ENCODE measurements at places on chromosomes 12 and 14. TPM values are rescaled to one million over a fixed set of nuclear protein-coding genes. Genes with fewer than 3 reads are reported as not detected.

DNA sequence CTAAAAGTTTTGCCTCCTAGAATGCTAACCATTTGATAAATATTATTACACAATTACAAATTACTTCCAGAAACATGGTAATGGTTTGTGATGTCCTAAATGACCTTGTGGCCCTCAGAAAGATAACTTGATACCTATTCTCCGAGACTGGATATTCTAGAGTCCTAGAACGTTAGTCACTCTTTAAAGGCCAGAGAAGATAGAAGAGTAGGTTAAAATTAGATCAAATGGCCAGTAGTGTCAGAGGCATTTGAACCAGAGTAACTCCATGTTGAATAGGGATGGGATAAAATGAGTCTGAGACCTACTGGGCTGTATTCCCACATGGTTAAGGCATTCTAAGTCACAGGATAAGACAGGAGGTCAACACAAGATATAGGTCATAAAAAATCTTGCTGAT is 96.6 kb upstream of the ADAMTS20 start:
- no peak for ATAC-seq

DNA sequence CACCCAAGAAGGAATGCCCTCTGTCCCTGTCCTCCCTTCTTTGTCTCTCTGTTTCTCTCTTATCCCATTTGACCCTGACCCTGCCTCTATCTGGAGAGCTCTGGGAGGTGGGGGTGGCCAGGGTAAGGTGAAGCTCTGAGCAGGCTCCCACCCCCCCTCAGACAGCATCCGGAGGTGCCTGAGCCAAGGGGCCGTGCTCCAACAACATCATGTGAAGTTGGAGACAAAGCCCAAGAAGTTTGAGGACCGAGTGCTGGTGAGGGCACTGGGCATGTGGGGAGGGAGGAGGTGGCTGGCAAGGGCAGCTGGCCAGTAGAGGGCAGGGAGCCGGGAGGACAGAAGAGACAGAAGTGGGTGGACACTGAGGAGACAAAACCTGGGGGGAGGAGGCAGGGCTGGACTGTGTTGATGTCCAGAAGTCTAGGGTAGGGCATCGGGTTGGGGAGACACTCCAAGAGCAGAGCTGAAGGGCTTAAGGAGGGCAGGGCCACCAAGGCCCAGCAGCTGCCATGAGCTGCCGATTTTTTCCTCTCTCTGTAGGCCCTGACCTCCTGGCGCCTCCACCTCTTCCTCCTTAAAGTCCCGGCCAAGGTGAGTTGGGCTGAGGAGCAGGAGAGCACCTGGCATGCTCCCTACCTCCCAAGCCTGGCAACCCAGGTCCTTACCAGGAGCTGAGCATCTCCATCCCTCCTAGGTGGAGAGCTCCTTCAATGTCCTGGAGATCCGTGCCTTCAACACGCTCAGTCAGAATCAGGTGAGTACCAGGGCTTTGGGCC is 1.9 kb downstream of the CARMIL3 start:
- ATAC-seq: no peak

Gene TAS2R9
- not detected for total RNA-seq

Gene MAP3K9
- total RNA-seq: 11.4 TPM

Measured in motor neuron (in vitro differentiated cells).